ENCODE measurements at places on chromosomes 12 and 14.

DNA sequence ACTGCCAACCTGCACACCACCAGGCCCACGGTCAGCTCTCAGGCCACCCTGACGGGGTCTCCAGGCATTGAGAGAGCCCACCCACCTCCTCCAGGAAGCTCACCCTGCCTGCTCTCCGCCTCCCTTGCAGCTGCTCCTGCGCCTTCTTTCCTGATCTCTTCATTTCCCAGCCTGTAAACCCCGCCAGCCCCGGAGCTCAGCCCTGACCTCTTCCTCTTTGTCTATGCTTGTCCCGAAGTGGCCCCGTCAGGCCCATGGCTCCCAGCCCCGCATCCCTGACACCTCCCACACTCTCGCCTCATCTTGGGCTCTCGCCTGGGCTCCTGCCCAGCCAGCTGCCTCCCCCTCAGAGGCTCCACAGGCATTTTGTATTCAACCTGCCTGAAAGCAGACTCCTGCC lies 139.3 kb downstream of the CALM1 start:
- DNase-seq, result no peak

DNA sequence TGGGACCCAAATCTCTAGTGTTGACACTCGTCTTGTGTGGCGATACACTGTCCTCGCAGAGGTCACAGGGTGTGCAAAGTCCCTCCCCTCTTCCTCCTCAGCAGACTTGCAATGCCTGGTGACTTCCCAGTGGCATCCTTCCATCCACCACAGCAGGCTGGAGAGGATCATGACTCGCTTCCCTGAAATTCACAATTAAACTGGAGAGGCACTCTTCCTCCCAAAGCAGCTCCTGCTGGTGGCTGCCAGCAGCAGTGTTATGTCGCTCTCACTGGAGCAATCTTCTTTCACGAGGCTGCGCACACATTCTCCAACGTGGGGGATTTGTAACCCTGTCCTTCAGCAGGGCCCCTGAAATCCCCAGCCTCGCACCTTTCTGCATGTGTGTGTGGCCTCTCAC lies 145.2 kb upstream of the TMCC3 start:
- DNase-seq, result peak; percentile 17

DNA sequence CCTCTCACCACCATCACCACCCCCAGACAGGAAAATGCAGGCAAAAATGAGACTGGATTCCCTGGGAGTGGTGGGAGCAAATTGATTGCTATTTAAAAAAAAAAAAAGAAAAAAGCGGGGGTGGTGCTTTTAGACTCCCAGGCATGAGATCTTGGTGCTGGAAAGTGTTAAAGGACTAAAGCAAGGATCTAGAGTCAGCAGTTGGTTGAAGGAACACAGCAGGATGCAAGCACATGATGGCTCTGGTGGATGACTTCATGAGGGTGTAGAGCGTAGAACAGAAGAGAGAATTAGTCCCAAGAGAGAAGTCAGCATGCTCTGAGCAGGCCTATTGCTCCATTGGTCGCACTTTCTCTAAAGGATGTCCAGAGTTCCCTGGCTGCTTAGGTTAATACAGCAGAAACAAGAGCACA lies 183.8 kb upstream of the HMGA2 start:
- DNase-seq, result no peak

DNA sequence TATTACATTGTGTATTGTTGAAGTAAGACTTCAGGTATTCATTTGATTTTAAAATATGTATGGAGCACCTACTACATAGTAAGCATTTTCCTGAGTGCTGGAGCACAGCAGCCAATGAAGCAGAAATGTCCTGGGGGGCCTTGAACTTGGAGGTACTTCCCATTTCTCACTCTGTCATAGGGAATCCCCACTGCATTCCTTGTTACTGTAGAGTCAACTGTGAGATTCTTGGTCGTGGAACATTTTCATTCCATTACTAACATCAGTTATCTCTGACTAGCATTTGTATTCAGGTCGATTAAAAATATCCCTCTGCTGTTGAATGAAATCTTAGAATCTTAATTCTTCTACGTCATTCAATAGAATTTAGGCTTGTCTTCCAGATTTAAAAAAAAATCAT lies 66.7 kb downstream of the PDE3A start:
- DNase-seq, result peak; percentile 49

DNA sequence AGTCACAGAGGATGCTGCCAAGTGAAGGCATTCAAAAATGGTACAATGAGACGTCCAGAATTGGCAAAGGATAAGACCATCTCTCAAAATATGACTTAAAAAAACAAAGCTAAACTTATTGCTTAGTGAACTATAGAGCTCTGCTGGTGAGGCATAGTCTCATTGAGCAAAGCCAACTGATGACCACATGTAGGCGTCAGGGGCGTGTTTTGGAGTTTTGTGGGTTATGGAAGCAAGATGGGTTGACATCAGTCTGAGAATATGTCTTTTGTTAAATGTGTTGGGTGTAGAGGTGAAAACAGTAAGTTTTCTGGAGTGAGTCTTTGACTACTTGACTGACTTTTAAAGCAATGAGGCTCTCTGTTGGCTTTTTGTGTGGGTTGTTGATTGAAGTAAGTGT lies 47.2 kb downstream of the ATL1 start:
- DNase-seq, result peak; percentile 65

DNA sequence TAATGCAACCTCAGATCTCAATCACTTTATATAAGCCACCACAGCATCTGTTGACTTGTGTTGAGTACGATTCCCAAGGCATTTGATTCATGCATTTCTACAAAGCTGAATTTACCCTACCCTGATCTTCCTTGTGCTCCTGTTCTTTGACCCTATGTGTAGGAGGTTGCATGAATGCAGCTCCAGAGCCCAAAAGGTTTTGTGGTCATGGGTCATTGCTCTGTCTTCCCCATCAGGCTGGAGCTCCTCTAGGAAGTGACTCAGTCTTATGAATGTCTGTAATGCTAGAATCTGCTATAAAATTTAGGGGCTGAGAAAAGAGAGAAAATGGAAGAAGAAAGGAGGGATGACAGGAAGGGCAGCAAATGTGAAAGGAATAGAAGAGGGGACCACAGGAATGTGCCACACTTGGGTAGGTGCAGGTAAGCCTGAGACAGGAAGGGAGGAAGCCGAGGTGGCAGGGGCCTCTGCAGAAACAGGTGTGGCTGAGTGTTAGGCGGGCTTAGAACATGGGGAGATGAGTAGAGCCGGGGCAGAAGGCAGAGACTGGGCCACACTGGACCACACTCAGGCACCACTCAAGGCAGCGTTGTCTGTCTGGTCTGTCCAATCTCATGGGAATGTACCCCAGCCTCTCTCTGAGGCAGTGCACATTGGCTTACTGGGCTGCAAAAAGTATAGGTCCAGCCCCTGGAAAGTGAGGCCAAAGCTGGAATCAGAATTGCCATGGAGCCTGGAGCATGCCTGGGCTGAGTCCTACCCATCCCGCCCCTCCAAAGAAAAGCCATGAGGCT lies 334.1 kb downstream of the BCL11B start:
- DNase-seq, result no peak

GRCh38 chr12:70534466-70534865 lies 102.8 kb downstream of the PTPRB start:
- DNase-seq, result no peak

DNA sequence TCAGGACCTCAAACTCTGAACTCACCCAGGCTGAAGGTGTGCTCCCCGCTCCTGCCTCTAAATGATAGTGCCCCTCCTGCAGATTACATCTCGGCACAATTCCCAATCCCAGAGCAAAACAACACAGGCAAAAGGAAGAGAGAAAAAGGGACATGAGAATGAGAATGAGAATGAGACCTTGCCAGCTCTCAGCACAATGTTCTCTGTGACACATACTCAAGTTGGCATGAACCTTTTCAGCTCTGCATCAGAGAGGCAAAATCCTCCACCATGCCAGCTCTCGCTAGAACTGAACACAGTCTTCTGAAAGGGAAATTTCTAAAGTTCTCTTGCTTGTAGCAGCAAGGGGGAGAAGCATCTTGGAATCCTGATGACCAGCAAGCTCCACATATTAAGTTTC lies 84.6 kb downstream of the KSR2 start:
- DNase-seq, result no peak

DNA sequence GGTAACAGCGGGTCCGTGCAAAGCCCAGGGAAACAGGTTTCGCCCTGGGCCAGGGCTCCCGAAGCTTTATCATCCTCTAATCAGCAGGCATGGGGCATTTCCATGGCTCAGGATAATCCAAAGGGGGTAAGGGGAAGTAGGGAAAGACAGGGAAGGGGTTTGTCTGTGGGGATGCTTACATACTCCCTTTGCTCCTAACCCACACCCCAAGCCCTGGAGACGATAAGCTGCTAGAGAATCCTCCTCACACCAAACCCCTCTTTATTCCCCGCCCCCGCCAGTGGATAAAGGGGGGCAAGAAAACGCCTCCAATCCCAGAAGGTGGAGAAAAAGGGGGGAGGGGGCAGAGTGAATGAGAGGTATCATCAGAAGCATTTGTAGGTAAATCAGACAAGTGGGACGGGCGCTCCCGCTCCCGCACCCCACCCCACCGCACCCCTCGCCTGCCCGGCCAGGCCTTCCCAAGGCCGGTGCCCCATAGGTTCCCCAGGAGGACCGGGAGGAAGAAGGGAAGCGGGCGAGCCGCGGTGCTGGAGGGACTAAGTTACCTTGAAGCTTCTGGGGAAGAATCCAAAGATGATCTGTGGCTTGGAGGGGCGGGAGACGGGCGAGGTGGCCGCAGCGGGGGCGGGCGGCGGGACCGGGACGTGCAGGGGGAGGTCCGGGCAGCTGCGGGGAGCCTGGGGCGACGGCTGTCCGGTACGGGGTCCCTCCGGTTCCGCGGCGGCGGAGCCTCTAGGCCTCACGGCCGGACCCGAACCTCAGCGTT lies 762 bp downstream of the PPP2R5E start:
- no peak for DNase-seq

GRCh38 chr12:132444957-132445883 lies 44.7 kb upstream of the FBRSL1 start:
- DNase-seq, result no peak

DNA sequence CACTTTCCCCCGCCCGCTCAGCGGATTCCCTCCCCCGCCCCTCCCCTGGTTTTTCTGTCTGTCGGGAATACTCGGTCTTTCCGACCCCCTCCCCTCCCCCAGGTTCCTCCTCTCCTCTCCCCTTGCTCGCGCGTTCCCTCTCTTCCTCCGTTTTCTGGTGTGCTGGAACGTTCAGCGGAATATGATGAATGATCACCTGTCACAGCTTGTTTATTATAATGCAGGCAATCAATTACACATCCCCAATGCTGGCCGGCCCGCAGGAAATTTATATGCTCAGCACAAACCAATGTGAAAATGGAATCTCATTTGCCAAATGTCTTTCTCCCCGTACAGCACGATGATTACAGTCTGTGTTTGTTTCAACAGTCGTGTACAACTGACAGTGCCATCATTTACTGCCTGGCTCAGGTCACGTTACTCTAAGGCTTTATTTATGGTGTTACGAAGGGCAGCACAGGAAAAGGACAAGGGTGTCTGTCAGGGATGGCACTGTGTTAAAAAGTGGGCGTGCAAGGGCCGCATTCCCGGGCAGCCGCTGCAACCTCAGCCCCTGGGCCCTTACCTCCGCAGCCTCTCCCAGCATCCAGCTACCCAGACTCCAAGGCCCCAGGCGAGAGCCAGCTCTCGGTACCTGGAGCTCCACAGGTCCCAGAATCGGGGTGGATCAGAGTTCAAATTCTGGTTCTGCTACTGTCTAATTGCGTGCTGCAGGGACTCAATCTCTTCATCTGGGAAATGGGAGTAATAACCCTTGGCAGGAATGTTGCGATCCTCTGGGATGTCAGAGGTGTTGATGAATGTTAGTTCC lies 24.7 kb upstream of the MAP1LC3B2 start:
- no peak for DNase-seq

DNA sequence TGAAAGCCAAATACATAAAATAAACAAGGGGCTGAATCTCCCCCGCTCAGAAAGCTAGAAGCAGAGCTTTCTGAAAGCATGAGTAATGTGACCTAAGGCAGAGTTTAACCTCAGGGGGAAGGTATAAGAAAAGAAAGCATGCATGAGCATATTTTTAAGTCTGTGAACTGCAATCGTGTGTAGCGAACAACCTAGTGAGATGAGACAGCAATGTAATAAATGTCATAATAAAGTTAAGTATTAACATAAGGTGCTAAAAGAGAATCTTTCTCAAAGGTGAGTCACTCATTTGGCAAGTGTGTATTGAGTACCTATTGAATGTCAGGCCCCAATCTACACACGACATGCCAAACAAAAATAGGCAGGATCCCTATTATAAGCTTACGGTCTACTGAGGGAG lies 14.2 kb upstream of the WDR20 start:
- no peak for DNase-seq

- no peak for DNase-seq
Observed at GRCh38 chr12:108670066-108670631, 36.5 kb upstream of the SELPLG start.

GRCh38 chr12:44774815-44775411 lies 101.2 kb downstream of the NELL2 start:
- DNase-seq, result no peak

DNA sequence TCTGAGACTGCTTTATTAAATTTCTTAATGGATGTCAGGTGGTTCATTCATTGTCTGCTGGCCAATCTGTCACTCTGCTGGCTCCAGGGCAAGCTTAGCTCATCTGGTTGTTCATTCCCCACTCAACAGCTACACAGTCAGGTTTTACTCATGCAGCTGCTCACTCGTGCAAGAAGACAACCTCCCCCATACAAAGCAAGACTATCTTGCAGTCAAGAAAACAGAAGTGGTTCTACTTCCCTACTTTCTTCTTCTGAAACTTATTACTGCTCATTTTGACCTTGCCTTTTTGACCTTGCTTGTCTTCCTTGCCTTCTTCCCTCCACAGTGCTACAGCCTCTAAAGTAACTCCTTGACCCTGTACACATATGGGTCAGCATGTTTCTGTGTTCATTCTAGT lies 277.9 kb downstream of the SSPN start:
- DNase-seq, result no peak

DNA sequence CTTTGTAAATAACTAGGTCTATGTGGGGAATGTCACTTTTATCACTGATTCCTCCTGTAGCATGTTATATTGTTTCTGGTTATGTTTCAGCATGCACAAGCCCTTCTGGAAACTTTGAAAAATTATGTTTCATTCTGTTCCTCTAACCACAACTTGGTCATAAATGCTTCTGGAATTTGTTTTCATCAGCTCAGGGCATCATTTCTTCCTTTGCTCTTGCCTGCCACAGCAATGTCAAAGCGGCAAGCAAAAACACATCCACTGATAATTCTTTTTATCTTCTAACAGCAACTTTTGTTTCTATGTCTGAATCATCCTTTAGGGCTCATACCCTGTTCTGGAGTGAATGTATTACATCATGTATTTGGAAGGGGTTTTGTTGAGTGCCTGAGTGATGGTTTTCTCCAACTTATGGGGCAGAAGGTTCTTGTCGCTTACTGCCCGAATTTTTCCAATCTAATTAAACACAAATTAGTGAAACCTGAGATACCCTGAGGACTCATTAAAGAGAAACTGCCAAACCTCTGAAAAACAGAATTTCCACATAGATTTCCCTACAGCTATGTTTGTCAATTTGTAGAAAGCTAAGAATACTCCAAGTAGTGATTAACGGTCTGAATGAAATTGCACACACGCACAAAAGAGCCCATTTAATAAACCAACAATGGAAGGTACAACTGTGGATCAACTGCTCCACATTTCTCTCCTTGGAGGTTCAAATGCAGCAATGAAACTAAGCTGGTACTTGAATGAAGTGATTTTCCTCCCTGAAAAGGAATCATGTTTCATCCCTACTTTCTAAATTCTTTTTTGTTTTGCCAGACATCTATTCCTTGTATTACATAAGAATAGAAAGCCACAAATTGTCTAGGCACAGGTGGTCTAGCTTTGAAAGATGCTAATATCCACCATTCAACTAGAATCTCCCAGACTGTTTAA lies 173.5 kb upstream of the KRR1 start:
- DNase-seq, result peak; percentile 79

Data from AG04449 (cell line).